ENCODE measurements at places on chromosomes 12 and 14.

DNA sequence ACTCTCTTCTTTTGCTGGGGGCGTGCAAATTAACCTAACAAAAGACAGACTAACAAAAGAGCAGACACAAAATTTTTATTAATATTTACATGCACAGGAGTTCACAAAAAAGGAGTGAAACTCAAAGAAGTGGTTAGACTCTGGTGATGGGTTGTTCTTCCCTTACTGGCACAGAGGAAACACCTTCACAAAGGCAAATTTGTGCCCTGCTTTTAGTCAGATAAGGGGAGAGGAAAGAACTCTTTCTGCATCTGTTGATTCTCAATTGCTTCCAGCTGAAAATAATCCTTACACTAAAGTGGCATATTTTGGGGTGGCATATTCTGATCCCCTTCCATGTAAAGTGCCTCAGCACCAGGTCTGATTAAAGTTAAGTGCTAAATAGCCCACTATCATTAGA, 190.2 kb upstream of the AMIGO2 start:
- DNase-seq, result no peak

DNA sequence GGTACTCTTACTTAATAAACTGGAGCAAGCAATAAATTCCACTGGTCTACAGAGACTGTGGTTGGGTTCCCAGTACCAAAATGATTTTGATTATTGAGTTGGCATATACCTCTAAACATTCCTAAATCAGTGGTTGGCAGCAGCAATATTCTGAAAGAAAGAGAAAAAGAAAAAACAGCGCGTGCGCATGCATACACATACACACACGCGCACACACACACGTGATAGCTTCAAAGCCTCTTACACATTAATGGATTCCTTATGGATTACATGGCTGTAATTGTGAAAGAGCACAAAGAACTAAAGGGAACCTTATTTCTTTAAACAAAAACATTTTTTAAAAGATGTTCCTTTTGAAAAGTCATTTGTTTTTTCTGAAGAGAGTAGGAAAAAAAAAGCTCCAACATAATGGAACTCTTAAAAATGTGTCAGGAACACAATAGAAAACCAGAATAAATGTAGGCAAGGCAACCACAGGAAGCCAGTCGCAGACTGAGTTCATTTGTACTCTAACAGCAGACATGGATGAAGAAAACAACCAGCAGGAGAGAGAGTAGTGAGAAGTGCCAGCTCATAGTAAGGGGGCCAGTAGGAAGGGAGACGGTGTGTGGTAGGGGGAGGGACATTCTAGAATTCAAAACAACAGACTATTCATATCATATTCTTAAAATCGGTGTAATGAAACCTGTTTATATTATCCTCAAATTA, 80.0 kb downstream of the DRAM1 start:
- DNase-seq, result no peak

GRCh38 chr12:29071099-29071498, 78.0 kb upstream of the FAR2 start:
- no peak for DNase-seq

GRCh38 chr12:78331181-78331580, 500.5 kb downstream of the NAV3 start:
- no peak for DNase-seq

DNA sequence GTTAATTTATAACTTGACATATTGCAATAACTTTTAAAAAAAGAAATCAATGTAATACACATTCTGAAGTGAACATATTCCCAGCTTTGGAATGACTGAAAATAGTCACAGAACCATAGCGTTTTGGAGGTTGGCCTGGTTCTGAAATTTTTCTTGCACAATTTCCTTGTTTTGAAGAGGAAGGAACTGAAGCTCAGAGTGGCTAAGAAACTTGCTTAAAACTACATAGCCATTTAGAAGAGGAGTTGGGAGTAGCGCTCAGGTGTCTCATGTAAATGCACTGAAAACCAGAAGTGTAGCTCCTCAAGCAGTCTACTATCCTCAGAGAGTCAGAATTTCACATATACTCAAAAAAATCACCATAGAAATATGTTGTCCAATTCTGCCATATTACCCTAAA, 41.2 kb downstream of the SLC38A1 start:
- DNase-seq, result no peak

- DNase-seq, result no peak
These were observed 808 bp downstream of the MSI1 start for GRCh38 chr12:120367924-120368788.

GRCh38 chr14:106436310-106436905, 910.0 kb downstream of the TMEM121 start:
- DNase-seq, result no peak

GRCh38 chr12:124779161-124780141, 84.2 kb downstream of the SCARB1 start:
- DNase-seq, result no peak

- no peak for DNase-seq
These were observed 26.7 kb downstream of the TBK1 start for GRCh38 chr12:64478661-64479060.

DNA sequence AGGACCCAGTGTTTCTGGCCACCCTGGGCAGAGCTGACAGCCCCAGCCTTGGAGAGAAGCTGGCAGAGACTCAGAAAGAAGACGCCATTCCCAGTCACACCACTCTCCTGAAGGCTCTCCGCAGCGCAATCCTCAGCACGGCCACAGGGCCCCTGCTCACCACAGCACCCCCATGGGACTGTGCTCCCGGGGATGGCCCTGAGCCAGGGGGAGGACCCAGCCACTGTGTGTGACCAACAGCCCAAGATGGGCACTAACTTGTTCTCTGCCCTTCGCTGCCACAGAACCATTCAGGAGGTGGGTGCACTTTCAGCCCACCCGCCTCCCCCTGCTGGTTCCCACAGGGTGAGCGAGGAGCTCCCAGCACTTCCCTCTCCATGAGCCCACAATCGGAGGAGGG, 57.1 kb downstream of the CCNK start:
- no peak for DNase-seq

- no peak for DNase-seq
These were observed 6.0 kb downstream of the NACA start for GRCh38 chr12:56719056-56719455.

- no peak for DNase-seq
These were observed 155.0 kb downstream of the PAWR start for GRCh38 chr12:79535751-79536150.

- DNase-seq, result no peak
These were observed 321.5 kb upstream of the SOX5 start for GRCh38 chr12:24270965-24271364.

DNA sequence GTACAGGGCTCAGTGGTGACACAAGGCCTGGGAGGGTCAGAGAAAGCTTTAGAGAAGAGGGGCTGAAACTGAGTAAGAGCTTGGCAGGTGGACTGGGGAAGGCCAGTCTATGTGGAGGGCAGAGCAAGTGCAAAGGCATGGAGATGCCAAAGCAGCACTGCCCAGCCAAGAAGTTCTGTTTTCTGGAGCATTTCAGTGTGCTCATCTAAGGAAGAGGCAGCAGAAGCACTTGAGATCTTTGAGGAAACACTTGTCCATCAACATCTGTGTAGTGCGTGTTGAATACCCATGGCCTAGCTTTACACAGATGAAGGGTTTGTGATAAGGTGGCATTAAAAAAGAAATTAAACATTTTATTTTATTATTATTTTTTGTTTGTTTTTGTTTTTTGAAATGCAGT, 52.8 kb downstream of the FOS start:
- no peak for DNase-seq

GRCh38 chr12:104641862-104642261, 185.1 kb downstream of the CHST11 start:
- no peak for DNase-seq

DNA sequence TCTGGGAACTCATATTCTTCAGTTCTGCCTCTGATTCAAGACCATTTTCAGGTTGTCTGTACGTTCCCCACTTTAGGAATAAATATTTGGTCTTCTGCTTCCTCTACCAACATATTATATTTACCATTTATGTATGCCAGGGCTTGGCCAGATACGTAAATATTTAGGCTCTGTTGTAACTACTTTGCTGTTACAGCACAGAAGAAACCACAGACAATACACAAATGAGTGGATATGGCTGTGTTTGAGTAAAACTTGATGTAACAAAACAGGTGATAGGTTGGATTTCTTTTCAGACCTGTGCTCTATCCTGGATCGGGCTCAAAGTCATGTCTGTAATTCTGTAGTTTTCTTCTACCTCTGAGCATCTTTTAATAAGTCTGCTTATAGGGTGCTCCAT, 37.5 kb downstream of the RAP1B start:
- no peak for DNase-seq
